ENCODE measurements at places on chromosomes 1 and 21. TPM values are rescaled to one million over a fixed set of nuclear protein-coding genes. Genes with fewer than 3 reads are reported as not detected.

DNA sequence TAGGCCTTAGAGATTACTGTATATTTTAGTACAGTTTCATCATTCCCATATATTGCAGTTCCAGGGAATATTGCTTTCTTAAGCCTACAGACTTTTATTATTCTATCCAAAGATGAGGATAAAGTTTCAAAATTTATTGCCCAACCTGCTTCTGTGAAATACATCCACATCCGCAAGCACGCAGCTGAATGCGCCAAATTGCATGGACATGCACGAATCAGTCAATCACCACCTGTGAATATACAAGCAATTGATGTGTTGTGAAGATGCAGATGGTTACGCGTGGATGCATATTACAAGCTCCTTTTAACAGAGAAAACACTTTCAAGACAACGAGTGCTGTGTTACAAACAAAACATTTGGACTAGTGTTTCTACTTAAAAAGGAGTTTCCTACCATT, 577.8 kb upstream of the PLXNA2 start:
- no peak for DNase-seq

GRCh38 chr1:10830961-10831668, 34.7 kb upstream of the CASZ1 start:
- no peak for DNase-seq

DNA sequence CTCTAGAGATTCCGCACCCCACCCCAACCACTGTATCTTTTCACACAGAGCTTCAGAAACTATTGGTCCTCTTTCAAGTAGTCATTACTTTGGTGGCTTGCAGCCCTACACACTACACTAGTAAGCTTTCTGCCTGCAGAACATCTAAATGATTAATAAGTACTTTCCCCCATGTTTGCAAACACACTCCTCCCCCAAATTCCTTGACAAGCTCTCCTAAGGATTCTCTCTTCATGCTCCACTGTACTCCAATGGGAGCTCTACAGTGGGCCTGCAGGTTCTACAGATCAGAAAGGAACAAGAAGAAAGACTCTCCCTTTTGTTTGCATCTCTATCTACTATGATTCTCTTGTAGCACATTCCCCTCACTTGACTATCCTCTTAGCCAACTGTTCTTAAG, 16.3 kb upstream of the NUF2 start:
- no peak for DNase-seq

DNA sequence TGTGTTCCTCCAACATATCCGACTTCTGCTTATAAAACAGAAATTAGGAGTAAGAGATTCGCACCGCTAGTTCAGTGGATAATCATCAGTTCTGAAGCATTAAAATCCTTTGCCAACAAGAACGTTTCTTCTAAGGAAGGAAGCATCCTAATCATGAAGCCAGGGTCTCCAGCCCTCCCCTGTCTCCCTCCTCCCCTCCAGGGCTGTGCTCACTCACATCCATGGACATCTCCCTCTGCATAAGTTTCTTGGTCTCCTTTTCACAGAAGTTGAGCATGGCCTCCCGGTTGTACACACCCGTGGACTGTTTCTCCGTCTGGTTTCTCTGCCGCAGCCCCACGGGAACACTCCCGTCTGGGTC, 505 bp downstream of the LMOD1 start:
- no peak for DNase-seq

Gene INTS11
- 48.7 TPM for total RNA-seq

DNA sequence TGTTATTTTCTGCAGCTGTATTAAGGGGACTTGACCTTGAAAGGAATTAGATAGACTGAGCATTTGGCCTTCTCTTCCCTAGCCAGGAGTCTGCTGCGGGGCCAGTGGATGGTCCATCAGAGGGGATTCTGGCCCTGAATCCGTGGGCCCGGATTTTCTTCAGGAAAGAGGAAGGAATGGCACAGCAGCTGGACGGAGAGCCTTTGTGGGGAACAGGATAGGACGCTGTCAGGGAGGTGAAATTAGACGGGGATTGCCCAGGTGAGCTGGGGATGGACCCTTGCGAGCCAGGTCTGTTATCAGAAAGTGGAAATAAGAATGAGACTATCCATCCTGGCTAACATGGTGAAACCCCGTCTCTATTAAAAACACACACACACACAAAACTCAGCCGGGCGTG, 1.7 kb upstream of the C2CD2 start:
- no peak for DNase-seq

Gene TNFRSF9
- total RNA-seq, result 0.20 TPM

Gene FAM167B
- total RNA-seq, result 1.3 TPM

DNA sequence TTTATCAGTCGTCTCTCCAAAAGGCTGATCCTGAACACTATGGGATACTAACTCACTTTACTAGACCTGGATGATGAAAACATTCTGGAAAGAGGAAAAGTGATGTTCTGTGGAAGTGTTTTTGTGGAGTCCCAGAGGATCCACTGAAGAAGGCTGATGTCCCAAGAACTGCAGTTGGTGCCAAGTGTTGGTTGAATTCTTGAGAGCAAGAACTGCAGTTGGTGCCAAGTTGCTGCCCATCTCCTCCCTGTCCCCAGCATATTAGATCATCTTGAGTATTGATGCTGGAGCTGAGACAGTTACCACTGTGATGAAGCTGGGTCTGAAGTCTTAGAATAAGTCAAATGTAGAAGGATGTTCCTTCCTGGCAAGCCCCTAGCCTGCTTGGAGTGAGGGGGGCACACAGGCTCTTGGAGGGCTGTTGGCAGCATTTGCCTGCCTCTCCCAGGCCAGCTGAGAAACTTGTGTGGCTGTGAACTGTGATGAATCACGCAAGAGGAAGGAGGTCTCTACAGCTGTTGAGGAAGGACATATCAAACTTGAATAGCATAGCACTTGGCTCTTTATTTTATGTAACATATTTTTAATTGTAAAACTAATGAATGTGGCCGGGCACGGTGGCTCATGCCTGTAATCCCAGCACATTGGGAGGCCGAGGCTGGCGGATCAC, 48.1 kb downstream of the DNAJC6 start:
- no peak for DNase-seq

DNA sequence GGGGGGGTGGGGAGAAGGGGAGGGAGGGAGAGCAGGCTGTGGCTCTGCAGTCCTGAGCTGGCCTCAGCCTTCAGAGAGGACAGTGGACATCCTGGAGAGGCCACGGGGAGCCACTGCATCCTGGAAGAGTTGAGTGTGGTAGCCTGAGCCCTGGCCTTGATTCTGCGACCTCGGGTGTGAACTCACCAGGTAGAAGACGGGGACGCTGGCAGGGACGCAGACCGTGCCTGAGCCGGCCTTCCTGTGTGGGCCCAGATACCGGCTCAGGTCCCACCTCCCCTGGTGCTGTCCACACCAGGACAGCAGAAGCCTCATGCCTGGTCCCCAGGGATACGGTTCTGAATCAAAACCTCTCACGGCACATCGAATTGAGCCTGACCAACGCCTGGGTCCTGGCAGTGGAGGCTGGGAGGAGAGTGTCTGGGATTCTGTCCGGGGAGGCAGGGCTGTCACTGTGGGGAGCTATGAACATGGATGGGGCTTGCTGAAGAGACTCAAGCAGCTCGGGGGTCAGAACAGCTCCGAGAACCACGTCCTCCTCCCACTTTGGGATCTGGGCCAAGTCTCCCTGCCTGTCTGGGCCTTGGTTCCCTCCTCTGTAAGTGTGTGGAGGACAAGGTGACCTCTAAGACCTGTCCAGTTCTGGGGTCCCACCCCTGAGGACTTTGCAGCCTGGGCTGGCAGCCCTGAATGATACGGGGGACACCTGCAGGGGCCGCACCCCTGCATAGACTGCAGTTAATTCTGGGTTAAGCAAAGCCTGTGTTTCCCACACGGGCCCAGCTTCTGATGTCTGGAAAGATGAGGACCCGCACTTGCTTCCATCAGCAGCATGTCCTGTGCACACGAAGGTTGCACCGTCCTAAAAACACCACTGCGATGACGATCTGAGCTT, 30.4 kb downstream of the RRP1 start:
- no peak for DNase-seq

GRCh38 chr1:44849575-44850132, 6.6 kb upstream of the PTCH2 start:
- DNase-seq, result no peak

Gene MANEAL
- 3.5 TPM for total RNA-seq

DNA sequence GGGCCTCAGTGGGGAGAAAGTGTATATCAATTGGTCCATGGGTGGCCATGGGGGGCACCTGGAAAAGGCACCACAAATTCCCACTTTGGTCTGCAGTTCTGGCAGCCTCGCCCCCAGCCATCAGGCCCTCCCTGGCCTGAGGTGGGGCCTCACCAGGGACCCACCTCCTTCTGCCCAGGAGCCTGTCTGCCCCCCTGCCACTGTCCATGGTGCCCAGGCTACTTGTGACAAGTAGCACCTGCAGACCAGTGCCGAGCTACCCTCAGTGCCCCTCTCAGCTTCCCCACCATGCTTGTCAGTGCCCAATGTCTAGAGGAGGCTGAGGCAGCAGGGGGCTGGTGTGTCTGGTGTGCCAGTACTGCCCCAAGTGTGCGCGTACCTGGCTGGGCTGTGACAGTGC, 87.1 kb upstream of the PAXBP1 start:
- DNase-seq, result no peak

- no peak for DNase-seq
These were observed 37.0 kb downstream of the SERBP1 start for GRCh38 chr1:67393240-67393639.

DNA sequence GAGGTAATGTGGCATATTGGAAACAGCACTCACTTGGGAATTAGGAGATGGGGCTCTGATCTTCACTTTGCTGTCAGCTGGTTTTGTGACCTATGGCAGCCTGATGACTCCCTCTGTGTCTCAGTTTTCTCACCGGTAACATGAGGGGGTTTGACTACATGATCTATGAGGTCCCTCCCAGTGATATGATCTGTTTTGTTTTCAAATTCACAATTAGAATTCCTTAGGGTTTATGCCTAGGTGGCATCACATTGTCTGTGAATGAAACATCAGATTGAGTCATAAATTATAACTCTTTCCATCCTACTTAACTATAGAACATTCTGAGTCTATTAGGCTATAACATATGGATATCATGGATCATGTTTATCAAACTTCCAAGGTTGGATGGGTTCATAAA, 386.6 kb downstream of the PTBP2 start:
- no peak for DNase-seq

GRCh38 chr1:8427986-8428385, 110.1 kb downstream of the SLC45A1 start:
- DNase-seq, result no peak

GRCh38 chr1:239655023-239655422, 268.7 kb downstream of the CHRM3 start:
- DNase-seq, result peak; percentile 2

Gene FMN2
- 0.69 TPM for total RNA-seq

DNA sequence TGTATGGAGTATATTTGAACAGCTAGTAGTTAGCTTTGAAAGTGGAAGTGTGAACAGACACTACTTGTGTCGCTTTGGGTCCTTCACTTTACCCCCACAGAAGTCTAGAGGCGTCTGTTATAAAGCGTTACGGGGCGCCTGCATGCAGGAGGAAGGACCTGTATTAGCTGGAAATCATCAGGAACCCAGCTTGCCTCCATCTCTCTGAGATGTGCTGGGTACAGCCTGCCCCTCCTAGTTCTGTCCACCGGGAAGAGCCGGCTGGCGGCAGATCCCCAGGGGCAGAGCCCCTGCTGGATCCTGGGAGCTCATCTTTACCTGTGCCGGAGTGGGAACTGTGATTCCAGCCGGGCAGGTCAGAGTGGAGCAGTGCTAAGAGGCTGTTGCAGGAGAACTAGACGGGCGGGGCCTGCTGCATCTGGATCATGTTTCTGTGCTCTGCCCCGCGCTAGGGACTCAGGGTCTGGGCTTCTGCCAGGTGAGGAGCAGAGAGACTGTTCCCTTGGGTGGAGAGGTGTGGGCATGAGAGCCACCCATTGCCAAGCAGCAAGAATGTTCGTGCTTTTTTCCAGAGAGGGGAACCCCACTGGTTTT, 22.3 kb upstream of the SPSB1 start:
- no peak for DNase-seq

DNA sequence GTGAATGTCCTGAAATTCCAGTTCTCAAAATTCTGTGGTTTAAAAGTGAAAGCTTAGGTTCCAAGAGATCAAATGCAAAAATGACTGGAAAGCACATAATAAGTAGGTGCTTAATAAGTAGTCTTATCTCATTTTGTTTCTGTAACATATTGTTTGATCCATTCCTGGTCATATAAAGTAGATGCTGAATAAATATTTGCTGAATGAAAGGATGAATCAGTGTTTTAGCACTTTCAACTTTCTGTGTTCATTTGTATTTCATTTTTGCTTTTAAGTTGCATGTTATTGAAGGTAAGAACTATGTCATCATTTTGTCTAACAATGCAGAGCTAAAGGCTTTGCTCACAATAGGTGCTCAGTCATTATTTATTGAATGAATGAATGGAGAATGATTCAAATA, 6.3 kb downstream of the MAST2 start:
- DNase-seq, result no peak

Gene LMO4
- 82.5 TPM for total RNA-seq

GRCh38 chr1:198657550-198658064, 18.8 kb downstream of the PTPRC start:
- no peak for DNase-seq

DNA sequence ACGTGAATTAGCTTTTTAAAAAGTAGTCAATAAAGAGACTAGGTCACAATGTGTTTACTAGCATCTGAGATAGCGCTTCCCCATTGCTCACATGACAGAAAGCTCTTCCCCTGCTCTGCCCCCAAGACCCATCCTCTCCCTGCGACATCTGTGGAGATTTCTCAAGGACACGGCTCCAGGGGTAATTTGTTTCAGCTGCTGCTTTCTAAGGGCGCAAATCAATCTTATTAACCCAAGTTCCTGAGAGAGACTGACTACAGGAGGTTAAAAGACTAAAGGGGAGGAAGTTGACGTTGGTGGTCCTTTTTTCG, at the start of gene MYOCOS:
Gene MYOCOS (plus strand): TSS at position 92 of the 311 bp plus-strand sequence. CDS start 1,641 bp downstream, outside the sequence.
- DNase-seq, result no peak

DNA sequence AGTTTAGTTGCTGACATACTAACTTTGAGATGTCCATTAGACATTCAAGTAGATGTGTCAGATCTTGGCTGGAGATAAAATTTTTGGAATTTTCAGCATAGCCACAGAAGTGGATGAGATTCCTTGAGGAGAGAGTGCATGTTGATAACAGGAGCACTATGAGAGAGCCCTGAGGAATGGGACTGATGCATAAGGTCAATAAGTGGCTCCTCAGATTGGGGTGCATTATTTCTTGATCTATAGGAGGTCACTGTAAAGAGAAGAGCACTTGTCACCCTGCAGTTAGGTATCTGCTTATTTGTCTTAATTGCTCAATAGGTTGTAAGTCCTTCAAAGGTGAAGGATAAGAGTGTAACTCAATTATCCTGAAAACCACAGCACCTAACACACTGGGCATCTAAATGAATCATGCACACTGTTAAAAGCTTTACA, 52.0 kb upstream of the TACSTD2 start:
- no peak for DNase-seq

GRCh38 chr21:26832546-26832945, 12.7 kb downstream of the ADAMTS1 start:
- no peak for DNase-seq

Data from skin of body (tissue), 3 donors.